ENCODE measurements at places on chromosomes 7 and 10. TPM values are rescaled to one million over a fixed set of nuclear protein-coding genes. Genes with fewer than 3 reads are reported as not detected.

MYL10 gene
- not detected for total RNA-seq

FOXI2 gene
- not detected for total RNA-seq

ADD3 gene
- 681 TPM for total RNA-seq

TRDMT1 gene
- total RNA-seq, result 3.4 TPM

PSD gene
- 6.8 TPM for total RNA-seq

FANK1 gene
- total RNA-seq, result 3.0 TPM

NACAD gene
- total RNA-seq, result 6.1 TPM

SHH gene
- 0.52 TPM for total RNA-seq

SPDYE2 gene
- total RNA-seq, result not detected

HOXA3 gene
- total RNA-seq, result 8.1 TPM

PRSS2 gene
- total RNA-seq, result 2.9 TPM

CYP2C8 gene
- total RNA-seq, result not detected

H2BK1 gene
- not detected for total RNA-seq

HTR5A gene
- not detected for total RNA-seq

FBXW4 gene
- total RNA-seq, result 13.6 TPM

SPDYE1 gene
- not detected for total RNA-seq

OPN4 gene
- total RNA-seq, result not detected

LRRD1 gene
- total RNA-seq, result 0.56 TPM

CDNF gene
- 3.8 TPM for total RNA-seq

MET gene
- 11.2 TPM for total RNA-seq

TMEM60 gene
- 25.2 TPM for total RNA-seq

GPRIN2 gene
- total RNA-seq, result not detected

POT1 gene
- 25.3 TPM for total RNA-seq

RAPGEF5 gene
- total RNA-seq, result 1.8 TPM

ATRNL1 gene
- 0.56 TPM for total RNA-seq

AKR1C2 gene
- total RNA-seq, result 3.7 TPM

All from epithelial cell of alveolus of lung (primary cell).